ENCODE measurements at places on chromosomes 7 and 10.

DNA sequence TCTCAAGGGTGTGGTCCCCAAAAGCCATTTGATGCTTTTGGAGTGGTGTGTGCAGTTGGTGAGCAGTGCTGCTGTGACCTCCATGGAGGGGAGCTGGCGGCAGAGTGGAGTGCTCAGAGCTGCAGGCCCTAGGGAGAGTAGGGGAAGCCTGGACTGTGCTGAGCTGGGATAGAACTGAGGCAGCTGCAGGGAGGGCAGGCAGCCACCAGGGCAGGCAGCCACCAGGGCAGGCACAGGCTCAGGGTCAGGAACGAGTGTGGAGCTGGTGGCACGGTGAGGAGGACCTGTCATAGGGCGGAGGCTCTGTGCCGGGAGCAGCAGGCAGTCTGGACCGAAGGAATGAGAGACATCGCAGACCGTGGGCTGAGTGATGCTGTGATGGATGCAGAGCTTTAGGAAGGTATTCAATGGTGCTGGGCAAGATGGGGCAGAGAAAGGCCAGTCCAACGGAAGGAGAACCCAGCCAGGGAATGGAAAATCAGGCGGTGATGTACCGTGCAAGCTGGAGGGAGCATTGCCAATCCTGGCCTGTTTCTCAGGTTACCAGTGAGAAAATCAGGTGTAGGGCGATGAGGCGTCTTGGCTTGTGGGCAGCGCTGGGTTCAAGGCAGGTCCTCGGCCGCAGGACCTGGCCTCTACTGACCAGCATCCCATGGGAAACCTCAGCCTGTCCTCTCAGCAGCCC is 152.6 kb downstream of the CAMK1D start:
- no peak for DNase-seq

- no peak for DNase-seq
Measured at GRCh38 chr10:34540492-34540891, 274.6 kb downstream of the PARD3 start.

DNA sequence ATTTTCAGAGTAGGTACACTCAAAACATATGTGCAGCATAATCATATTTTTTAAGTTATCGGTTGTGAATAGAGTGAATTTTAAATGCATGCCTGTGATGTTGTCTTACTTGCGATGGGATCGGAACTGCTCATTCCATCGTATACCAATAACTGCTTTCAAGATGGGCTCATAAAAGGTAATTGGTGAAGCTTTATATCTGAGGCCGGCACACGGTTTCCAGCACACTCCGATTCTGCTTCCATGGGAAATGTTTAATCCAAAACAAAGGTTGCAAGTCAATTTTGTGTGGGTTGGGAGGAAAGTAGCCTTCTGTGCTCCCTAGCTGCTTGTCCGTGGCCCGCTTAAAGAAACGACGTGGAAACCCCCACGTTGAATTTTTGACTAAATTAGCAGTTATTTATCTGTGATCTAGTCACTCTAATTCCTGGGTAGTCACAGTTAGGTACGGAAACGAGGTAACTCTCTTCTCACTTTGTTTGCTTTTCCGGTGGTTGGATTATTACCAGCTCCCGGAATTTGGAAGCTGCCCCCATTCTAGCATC is 10.1 kb upstream of the CELF2 start:
- DNase-seq, result no peak

- no peak for DNase-seq
Measured at GRCh38 chr10:63437116-63437949, 28.4 kb downstream of the JMJD1C start.

DNA sequence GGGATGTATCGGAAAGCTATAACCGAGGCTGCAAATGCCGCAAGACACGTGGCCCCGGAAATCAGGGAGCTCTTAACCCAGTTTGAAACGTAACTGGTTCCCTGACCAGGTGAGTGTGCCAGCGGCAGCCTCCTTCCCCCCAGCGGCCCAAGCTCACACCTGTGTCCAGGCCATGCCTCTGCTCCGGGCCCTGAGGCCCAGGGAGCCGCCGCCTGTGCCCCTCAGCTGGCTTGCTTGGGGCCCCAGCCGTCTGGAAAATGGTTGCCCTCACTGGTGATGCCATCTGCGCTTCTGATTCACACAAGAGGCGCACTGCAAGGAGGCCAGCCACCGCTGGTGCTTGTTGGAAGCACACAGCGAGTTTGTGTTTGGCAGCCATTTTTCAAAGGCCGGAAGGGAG is 9.2 kb downstream of the PWWP2B start:
- no peak for DNase-seq

GRCh38 chr7:102292813-102293798 is 6.4 kb downstream of the SH2B2 start:
- DNase-seq, result no peak

- no peak for DNase-seq
Measured at GRCh38 chr7:36203071-36203790, 50.2 kb downstream of the EEPD1 start.

- DNase-seq, result no peak
Measured at GRCh38 chr10:123948030-123948823, 56.6 kb upstream of the CPXM2 start.

GRCh38 chr7:95391761-95392160 is 4.4 kb downstream of the PON3 start:
- peak; percentile 32 for DNase-seq

- no peak for DNase-seq
Measured at GRCh38 chr7:117285826-117286225, 37.0 kb downstream of the WNT2 start.

- DNase-seq, result peak; percentile 53
Measured at GRCh38 chr7:131238347-131238931, 89.2 kb upstream of the MKLN1 start.

DNA sequence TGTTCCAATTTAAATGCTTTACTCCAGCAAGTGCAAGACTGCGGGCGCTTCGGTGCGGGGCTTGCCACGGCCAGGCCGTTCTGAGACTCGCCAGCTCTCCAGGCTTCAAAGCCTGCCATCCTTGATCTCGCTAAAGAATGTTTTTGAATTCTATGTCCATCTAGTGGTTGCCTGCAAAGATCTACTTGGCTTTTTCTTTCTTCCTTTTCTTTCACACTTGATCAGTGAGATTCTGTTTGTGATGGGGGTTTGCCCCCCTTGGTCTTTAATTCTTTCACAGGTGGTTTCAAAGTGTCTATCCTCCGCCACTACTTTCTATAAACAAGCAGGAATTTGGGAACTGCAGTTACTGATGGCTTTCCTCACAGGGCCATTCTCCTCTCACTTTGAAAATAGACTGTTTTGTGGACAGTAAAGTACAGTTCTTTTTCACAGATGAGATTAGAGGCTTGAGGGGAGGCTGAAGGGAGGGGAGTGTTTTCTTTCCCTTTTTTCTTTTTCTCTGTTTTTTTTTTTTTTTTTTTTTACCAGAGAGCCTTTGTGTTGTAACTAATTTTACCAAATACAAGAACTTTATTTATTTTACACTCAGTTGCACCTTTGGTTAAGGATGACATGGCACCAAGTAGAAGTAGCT is 15.2 kb upstream of the FBXW4 start:
- no peak for DNase-seq

GRCh38 chr10:112803961-112804401 is 146.1 kb upstream of the TCF7L2 start:
- no peak for DNase-seq

- DNase-seq, result no peak
Measured at GRCh38 chr10:131461093-131461492, 149.6 kb upstream of the TCERG1L start.

GRCh38 chr10:17841050-17841449 is 31.9 kb downstream of the MRC1 start:
- DNase-seq, result no peak

DNA sequence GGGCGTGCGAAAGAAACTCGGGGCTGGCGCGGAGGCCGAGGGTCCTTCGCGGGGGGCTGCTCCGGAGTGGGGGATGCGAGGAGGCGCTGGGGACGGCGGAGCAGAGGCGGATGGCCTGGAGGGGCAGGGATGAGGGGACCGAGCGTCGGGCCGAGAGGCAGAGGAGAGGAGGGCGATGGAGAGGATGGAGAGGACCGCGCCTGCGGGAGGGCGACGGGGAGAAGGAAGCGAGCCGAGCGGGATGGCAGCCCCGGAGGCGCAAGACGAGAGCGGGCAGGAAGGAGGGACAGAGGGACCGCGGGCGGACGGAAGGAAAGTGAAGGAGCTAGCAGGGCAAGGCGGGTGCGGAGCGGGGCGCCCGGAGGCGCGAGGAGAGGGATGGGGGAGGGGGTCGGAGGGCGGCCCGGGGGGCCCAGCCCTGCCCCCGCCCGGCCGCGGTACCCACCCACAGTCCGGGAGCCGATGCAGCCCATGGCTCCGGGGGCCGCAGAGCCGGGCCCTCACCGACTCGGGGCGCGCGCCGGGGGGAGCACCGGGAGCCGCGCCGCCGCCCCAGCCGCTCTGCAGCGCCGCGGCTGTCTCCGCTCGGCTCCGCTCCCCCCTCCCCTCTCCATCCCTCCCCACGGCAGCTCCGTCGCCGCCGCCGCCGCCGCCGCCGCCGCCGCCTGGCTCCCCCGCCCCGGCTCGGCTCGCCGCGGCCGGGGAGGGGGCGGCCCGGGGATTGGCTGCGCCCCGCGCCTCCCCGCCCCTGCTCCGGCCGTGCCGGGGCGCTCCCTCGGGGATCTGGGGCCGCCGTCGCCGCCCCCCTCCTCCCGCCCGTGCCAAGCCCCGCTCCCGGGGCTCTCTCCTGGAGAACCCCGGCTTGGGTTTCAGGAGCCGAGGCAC is at the start of gene FAM131B:
Gene FAM131B, minus strand, starts transcription at position 583 of the 885 bp plus-strand sequence. Its CDS starts 110 bp downstream, at position 473.
- DNase-seq, result no peak

GRCh38 chr7:75611557-75612178 is 119.5 kb downstream of the SPDYE5 start:
- no peak for DNase-seq

DNA sequence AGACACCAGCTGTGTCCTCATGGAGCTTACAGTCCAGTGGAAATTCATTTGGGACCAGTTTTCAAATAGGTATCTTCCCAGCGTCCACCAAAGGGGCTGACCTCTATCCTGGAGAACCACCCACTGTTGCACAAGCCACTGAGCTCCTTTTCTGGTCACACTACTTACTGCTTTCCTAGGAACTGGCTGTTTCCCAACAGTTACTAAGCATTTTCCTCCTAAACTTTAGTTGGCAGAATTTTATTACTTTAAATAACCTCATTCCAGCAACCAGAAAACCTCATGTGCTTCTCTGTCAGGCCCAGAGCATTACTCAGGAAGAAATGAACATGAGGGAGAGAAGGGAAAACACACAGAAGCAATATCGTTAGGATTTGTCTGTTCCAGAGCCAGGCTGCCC is 183.1 kb downstream of the GPAM start:
- peak; percentile 34 for DNase-seq

GRCh38 chr10:17216217-17216900 is 11.7 kb upstream of the VIM start:
- DNase-seq, result peak; percentile 96

DNA sequence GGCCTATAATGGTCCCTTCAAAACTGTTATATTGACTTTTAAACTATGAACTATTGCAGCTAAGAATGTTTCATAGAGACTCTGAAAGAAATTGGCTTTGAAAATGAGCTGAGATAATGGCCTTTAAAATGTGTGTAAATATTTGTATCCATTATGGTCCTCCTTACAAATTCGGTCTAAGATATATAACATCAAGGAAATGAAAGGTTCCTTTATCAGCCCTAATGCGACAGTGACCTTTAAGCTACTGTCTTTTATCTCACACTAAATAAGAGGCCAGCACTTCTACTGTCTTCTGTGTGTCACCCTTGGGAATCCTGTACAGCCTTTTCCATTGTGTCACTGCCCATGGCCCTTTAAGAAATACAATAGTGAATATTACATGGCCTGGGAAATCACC is 19.5 kb downstream of the COL28A1 start:
- no peak for DNase-seq

DNA sequence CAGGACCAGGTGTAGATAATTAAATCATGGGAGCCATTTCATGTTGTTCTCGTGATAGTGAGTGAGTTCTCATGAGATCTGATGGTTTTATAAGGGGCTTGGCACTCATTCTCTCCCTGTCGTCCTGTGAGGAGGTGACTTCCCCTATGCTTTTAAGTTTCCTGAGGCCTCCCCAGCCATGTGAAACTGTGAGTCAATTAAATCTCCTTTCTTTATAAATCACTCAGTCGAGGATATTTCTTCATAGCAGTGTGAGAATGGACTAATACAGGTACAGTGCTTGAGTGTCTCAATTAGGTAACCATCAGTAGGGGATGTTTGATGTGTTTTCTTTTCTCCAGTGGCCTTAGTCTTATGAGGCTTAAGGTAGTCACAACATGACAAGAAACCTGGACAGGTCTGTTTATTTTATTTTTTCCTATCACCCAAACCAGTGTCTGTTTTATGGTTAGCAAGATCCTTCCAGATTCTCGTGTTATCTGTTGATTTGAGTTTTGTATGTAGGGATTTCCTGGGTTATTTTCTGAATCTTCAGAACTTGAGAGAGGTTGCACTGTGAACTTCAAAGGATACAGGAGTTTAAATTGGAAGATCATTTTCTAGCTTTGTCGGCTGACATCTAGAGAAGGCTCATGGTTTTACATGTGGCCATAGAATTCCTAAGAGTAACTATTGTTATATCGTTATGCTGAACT is 32.1 kb downstream of the UMAD1 start:
- no peak for DNase-seq

- DNase-seq, result no peak
Measured at GRCh38 chr7:3245721-3246120, 55.3 kb upstream of the SDK1 start.

GRCh38 chr10:6037422-6037821 is 24.7 kb downstream of the IL2RA start:
- no peak for DNase-seq

DNA sequence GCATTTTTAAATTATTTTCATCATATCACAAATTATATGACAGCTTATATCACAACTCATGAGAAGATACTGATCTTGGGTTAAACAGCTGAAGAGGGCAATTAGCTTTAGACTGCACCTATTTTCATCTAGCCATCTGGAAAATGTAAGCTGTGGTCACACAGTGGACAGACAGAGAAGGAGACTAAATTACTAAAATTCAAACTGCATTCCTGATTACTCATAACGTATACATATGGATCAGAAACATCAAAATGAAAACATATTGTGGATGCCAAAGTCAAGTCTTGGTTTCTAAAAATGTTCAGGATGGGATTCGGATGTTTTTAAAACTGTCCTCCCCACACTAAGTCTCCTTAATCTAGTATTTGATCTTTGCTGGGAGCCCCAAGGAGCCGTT is 6.6 kb downstream of the BBIP1 start:
- DNase-seq, result peak; percentile 46

DNA sequence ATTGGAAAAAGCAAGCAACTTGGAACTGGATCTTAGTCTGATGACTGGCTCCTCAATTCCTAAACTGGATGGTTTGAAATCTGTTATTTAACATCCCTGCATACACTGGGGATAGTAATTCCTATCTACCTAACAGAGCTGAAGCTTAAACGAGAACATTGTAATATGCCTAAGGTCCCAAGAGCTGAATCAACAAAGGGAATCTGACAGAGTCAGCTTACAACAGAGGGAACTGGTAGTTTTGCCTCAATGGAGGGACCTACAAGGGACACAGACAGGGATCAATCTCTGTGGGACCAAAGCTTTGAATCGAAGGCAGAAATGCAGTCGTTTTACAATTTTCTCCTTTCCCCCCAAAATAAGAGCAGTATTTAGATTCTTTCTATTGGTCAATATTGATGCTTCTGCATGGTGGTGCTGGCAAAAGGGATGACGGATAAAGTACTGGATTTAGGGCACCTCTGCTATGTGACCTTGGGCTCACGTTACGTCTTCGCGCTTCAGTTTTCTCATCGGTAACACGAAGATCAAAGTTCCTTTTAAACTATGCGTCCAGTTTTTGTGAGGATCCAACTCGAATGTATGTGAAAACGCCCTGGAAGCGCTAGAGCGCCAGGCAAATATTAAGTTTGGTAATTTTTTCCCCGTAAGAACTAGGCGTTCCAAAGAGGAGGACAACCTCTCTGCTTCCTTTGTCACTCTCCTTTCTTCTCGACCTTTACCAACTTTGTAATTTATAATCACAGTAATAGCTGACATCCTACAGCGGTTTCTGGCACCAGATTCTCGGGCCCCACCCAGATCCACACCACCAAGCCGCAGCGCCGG is 1.1 kb downstream of the ACTR1A start:
- peak; percentile 17 for DNase-seq

Measured in fibroblast of gingiva (primary cell).